Astrocyte (in vitro differentiated cells and primary cell): ENCODE measurements at places on chromosomes 12 and 14. TPM values are rescaled to one million over a fixed set of nuclear protein-coding genes. Genes with fewer than 3 reads are reported as not detected.

GRCh38 chr12:85280165-85280983, at the start of gene ALX1:
TSS of gene ALX1 (plus strand) at chr12:85280220. CDS start at chr12:85280262, 42 bp downstream.
- peak within 1 kb of the TSS; percentile 65 for H3K4me3 ChIP-seq
- H3K36me3 ChIP-seq = no peaks in the 10 kb centered on the region
- no peak for DNase-seq
- H3K4me1 ChIP-seq = peaks cover 15% of the 10 kb centered on the region
- H3K27me3 ChIP-seq = peaks cover 76% of the 10 kb centered on the region

Gene C3AR1
- 7.1 and 8.3 TPM in 2 replicates for total RNA-seq

Gene TMPRSS12
- total RNA-seq = not detected in 2 replicates

GRCh38 chr12:131250951-131251315, 297.2 kb downstream of the ADGRD1 start:
- H3K27me3 ChIP-seq = no peaks in the 10 kb centered on the region
- H3K36me3 ChIP-seq = no peaks in the 10 kb centered on the region
- H3K4me1 ChIP-seq = no peaks in the 10 kb centered on the region
- H3K4me3 ChIP-seq = no peak overlapping the region
- no peak overlapping the region for H3K27ac ChIP-seq

GRCh38 chr14:26741711-26742212, 143.9 kb upstream of the NOVA1 start:
- H3K36me3 ChIP-seq = no peaks in the 10 kb centered on the region
- H3K4me1 ChIP-seq = no peaks in the 10 kb centered on the region
- no peaks in the 10 kb centered on the region for H3K27me3 ChIP-seq
- no peak overlapping the region for H3K4me3 ChIP-seq
- DNase-seq = no peak

Gene DCN
- 0.57 and 0.87 TPM in 2 replicates for total RNA-seq

Gene MOK
- 8.3 and 9.3 TPM in 2 replicates for total RNA-seq
